HCT116 (cell line): ENCODE measurements at places on chromosomes 12 and 14.

GRCh38 chr12:104620837-104621531 lies 164.2 kb downstream of the CHST11 start:
- DNase-seq, result no peak

DNA sequence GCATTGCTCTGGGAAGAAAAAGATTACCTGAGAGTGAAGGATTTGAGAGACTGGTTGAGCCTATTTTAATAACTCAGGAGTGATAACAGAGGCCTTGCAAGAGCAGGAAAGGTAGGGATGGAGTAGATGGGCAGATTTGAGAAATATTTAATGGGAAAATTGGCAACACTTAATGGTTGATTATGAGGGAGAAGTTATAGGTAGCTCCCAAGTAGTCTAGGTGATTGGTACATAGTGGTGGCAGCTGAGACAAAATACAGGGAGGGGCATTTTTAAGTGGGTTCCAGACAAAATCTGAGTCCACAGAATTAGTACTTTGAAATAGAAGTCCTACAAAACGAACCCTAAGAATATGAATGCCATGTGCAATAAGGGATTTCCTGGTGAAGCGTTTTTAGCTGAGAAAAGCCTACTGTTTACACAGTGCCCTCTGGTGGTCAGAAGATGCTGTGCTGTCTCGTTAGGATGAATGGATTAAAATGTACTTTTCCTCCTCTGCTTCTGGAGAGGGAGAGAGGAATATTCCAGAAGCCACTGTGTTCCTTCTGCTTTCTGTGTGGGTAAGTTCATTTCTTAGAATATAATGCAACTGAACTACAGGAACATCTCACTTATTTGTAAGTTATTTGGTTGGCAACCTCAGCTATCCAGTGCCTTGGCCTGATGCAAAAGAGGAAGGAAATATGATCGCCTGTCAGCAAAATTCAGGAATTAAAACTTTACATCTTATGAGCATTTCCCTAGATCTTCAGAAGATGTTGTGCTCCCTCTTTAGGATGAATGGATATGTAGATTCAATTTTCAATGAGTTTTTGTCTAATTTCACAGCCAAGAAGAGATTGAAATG lies 6.5 kb downstream of the ZBTB1 start:
- peak; percentile 56 for DNase-seq

- DNase-seq, result no peak
Measured at GRCh38 chr12:102511575-102511974, 31.2 kb upstream of the IGF1 start.

DNA sequence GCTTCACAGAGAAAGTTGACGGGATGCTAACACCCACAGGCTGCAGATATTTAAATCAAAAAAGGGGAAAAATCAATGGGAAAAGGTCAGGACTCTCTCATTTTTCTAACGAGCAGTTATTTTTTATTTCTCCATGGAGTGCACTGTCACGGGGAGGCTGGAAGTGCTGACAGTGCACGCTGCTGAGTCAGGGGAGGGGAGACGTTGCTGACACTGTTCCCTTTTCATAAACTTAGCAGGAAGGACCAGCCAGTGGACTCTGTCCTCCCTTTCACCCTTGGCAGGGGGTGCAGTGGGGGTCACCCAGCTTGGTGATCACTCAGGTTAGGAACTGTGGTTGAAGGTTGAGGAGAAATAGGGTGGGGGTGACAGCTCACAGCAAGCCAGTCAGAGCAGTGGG lies 65.6 kb upstream of the FUT8 start:
- no peak for DNase-seq

- no peak for DNase-seq
Measured at GRCh38 chr14:24337824-24338175, 2.0 kb downstream of the RIPK3 start.

DNA sequence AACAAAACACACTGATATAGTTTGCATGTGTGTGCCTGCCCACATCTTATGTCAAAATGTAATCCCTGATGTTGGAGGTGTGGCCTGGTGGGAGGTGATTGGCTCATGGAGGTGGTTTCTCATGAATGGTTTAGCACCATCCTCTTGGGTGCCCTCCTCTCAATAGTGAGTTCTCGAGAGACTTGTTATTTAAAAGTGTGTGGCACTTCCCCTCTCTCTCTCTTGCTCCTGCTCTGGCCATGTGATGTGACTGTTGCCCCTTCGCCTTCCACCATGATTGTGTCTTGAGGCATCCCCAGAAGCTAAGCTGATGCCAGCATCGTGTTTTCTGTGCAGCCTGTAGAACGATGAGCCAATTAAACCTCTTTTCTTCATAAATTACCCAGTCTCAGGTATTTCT lies 454.1 kb upstream of the DCN start:
- DNase-seq, result no peak

- DNase-seq, result peak; percentile 26
Measured at GRCh38 chr14:21711360-21711961, 37.8 kb upstream of the OR4E1 start.

DNA sequence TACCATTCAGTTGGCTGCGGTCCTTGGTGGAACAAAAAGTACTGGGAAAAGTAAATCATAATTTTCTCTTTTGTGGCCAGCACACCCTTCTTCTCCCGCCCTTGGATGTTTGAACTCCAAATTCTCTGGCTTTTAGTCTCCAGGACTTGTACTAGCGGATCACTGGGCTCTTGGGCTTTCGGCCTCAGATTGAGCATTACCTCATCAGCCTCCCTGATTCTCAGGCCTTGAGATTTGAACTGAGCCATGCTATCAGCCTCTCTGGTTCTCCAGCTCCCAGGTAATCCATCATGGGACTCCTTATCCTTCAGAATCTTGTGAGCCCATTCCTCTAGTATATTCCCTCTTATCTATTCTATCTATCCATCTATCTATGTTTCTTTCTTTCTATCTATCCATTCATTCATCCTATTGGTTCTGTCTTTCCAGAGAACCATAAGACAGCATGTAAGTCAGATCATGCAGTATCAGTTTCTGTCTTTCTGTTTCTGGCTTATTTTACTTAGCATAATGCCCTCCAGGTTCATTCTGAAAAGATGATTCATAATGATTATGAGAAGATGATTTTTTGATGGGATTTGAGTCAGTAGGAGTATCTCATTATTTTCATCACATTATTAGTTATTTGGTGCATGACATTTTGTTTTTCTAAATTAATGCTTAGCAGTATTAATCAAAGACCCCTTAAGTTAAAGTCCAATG lies 814.9 kb downstream of the LRFN5 start:
- DNase-seq, result no peak

GRCh38 chr14:100135073-100135472 lies 24.4 kb downstream of the DEGS2 start:
- no peak for DNase-seq

DNA sequence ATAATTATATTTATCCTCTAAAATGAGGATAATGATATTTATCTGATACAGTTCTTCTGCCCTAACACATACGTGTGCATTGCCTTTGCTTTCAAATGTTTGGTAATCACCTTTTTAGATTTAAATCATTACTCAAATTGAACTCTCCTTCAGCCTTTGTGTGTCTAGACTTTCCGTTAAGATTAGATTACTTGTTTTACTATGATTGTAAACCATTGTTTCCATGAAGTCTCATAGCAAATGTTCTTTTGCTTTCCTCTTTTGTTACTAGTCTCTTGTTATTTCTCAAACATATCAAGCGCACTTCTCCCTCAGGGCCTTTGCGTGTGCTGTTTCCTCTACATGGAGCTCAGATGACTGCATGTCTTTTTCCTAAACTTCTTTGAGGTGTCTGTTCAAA lies 63.7 kb downstream of the ETV6 start:
- no peak for DNase-seq

- no peak for DNase-seq
Measured at GRCh38 chr12:65449400-65449799, 170.9 kb downstream of the MSRB3 start.
